Type B pancreatic cell (in vitro differentiated cells): ENCODE measurements at places on chromosomes 4 and X.

- DNase-seq: no peak
Observed at GRCh38 chr4:54574500-54574899, 83.3 kb upstream of the KIT start.

- DNase-seq: no peak
Observed at GRCh38 chr4:168272488-168272887, 46.1 kb downstream of the DDX60 start.

DNA sequence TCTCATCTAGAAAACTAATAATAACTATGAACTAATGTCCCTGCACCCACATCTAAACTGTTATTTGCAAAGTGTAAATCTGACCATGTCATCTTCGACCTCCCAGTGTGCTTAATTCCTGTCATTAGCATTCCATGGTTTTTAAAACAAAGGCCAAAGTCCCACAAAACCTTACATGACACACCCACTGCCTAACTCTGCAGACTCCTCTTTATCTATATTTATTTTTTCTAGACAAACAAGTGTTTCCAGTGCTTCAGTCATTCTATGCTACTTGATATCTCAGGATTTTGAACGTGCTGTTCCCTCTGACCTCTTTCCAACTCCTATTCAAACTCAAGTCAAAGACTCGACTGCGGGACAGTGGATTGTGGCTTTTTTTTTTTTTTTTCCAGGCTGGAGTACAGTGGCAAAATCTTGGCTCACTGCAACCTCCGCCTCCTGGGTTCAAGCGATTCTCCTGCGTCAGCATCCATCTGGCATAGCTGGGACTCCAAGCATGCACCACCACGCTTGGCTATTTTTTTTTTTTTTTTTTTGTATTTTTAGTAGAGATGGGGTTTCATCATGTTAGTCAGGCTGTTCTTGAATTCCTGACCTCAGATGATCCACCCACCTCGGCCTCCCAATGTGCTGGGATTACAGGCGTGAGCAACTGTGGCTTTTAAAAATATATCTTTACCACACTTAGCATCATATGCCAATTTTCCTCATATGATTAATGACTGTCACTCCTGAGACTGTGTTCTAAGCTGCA, 1511.0 kb downstream of the ARAP2 start:
- DNase-seq: no peak

- DNase-seq: no peak
Observed at GRCh38 chr4:140854168-140854567, 98.0 kb upstream of the TBC1D9 start.

GRCh38 chr4:128358913-128359279, 71.3 kb upstream of the PGRMC2 start:
- no peak for DNase-seq

- no peak for DNase-seq
Observed at GRCh38 chrX:1531096-1531890, 5.7 kb downstream of the P2RY8 start.

DNA sequence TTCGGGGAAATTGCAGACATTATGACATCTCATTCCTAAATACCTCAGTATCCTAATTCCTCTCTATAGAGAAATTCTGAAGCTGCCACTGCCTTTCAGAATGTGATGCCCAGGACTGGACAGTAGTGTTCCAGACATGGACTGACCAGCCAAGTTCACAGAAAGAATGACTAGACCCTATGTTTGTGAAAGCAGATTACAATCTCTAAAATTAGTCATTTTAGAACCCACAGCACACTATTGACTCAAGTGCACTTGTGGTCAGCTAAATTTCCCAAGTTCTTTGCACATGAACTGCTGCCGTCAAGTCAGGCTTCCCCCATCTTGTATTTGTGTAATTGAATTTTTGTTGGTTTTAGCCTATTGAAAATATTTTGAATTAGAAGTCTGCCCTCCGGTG, 81.0 kb upstream of the ESX1 start:
- DNase-seq: no peak

DNA sequence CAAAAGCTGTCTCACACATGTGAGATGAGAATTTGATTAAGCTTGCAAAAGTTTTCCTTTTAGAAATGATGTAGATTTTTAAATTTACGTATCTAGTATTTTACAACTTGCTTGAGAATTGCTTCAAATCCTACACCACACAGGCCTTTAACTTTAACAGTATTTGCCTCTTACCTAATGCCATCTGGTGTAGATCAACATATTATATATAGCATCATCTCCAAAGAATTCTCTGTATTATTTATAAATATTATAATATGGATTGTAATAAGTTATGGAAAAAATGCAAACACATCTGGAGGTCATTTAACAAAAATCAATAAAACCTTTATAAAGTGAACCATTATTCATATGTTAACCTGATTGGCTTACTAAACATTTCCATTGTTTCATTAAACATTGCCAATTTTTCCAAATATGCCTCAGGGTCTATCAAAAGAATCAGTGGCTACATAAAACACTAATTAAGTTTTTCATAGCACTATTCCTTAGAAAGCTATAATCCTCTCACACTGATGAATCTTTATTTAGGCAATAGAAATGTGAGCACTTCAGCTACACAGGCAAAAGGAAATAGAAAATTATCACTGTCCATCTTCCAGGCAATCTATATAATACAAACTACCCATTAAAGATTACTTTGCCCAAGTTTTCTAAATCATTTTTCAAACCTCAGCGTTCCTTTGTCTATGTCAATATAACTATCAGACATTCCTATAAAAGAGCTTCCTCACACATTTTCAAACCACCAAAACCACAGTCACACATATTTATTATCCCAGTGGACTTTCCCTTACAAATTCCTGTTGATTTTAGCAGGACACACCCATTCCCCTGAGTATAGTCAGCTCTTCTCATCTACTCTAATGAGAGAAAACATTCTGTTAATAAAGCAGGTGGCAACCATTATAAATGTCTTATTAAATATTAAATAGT, 83.5 kb upstream of the INTU start:
- DNase-seq: no peak

DNA sequence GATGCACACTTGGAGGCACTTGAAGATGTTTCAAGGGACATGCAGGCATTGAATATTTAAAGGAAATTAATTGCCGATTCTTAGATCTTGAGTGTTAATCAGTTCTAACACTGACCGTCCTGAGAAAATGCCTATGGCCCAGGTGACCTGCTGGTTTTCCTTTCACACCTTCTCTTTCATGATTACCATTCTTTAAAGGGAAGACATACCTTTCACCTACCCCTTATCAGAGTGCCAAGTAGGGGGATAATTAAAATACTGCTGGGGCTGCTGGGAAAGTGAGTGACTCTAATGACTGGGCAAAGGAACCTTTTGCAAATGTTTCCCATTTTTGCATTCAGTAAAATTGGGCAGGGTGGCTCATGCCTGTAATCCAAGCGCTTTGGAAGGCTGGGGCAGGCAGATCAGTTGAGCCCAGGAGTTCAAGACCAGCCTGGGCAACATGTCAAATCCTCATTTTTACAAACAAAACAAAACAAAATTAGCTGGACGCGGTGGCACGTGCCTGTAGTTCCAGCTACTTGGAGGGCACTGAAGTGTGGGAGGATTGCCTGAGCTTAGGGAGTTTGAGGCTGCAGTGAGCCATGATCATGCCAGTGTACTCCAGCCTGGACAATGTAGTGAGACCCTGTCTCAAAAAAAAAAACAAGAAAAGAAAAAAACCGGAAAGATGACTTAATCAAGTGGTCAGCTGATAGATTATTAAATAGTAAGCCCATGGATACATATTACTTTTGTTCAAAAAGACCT, 44.3 kb downstream of the TMEM131L start:
- DNase-seq: no peak

DNA sequence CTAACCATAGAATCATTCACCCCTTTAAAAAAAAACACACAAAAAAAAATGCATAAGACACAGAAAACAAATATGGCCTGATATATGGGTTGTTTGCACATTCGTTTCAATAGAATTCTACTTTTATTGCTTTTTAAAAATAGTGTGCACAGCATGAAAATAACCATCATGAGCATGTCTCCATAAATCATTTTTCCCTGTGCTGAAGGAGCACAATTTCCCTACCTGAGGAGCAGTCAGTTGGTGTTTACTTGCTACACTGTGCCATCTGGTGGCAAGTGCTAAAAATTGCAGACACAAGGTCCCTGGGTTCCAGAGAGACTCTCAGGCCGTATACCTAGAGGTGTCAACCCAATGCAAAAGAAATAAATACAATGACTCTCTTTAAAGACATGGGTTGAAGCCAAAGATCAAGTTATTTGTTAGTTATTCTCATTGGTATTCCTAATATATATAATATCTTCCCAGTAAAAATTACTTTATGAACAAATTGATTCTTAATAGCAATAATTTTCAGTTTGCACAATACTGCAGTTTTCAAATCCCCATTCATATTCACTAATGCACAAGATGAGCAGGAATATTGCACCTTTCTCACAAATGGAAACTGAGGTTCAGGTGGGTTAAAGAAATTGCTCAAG, 551.4 kb downstream of the IQCM start:
- no peak for DNase-seq

GRCh38 chr4:18938343-18939099, 917.0 kb upstream of the LCORL start:
- DNase-seq: no peak

DNA sequence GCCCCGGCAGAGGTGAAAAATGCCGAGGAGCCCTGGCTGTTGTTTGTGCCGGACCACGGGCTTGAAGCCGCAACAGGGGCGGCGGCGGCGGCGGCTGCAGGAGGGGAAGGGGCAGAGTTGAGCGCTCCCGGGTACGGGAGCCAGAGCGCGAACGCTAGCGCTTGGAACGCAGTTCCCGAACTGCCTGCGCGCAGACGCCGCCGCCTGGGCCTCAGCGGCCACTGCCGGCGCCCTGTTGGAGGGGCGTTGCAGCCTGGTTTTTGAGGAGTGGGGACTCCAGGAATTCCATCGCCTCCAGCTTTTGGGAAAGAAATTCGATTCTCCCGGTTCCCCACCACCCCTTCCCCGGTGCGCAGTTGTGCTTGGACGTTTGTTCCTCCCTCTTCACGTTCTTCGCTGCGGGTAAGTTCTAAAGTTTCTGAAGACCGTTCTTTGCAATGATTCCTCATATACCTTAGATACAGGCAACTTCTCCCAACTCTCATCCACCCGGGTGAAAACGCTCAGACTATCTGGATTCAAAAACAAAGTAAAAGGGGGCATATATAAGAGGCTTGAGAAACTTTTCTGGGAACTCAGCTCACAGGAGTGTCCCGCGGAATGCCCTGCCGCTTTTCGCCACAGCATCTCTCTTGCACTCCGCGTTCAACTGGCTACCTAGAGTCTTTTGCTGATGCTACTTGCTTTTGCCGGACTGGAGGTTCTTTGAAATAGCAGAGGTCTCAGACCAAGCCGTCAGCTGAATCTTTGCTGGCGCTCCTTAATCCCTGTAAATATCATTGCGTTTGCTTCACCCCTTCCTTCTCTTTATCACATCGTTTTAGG, 1.0 kb downstream of the FAT4 start:
- DNase-seq: peak; percentile 81

DNA sequence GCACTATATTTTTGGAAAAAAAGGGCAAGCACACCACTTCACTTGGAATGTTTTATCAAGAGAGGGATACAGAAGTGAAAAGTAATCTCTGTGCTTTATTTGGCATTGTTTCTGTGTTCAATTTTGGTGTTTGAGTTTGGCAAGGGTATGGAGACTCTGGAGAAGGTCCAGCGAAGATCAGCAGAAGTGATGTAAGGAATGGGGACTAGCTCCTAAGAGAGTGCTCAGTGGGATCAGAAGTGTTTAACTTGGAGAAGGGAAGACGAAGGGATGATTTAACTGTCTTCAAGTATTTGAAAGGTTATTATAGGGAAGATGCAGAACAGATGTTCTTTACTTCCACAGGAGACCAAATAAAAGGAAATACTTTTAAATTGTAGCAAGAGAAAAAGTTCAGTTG, 74.3 kb downstream of the CFAP299 start:
- no peak for DNase-seq

DNA sequence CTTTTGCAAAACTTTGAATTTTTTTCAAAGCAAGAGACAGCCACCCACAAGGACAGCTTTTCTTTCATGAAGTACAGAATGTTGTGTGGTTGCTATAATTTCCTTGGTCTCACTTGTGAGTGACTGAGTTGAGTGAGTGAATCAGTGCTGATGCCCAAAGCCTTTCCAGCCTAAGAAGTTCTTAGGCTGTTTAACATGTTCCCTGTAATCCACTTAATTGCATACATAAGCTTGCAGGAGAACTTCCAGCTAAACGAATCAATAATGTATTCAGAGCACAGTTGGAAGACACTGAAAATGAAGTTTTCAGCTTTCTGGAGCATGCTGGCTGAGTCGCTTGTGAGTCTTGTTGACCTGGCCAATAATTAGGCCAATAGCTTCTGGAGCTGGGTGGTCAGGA, 42.0 kb upstream of the GK2 start:
- no peak for DNase-seq

DNA sequence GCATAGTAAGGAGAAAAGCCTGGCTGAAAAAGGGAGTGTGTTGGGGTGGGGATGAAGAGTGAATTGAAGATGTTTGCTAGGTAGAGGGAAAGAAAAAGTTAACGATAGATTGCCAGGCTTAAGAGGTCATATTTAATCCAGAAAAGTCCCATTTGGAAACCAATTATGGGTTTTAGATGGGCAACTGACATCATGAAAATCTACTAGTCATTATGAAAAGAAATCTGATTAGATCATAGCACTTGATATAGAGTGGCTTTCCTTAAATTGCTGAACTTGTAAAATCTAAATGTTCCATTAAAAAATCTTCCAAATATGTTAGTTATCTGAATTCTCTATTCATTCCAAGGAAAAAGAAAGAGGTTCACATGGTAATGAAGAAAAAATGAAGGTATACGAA, 37.5 kb upstream of the IL21 start:
- no peak for DNase-seq

DNA sequence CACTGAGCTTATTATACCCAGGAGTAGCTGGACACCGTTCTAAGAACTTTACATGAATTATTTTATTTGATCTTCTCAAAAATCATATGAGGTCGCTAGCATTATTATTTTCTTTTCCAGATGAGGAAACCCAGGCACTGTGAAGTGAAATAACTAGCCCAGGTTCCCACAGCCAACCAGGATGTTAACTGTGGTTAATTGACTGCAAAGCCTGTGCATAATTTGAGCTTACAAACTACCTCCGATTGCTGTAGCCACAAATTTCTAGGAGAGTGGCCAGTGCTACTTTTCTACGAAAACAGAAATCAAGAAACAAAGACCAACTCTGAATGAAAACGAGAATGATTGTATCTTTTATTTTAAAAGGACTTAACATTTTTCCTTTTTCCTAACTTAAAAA, 27.2 kb downstream of the SPRY1 start:
- no peak for DNase-seq

GRCh38 chrX:68753218-68753617, 75.6 kb upstream of the EFNB1 start:
- DNase-seq: no peak
